ENCODE measurements at places on chromosomes 1 and 21.

DNA sequence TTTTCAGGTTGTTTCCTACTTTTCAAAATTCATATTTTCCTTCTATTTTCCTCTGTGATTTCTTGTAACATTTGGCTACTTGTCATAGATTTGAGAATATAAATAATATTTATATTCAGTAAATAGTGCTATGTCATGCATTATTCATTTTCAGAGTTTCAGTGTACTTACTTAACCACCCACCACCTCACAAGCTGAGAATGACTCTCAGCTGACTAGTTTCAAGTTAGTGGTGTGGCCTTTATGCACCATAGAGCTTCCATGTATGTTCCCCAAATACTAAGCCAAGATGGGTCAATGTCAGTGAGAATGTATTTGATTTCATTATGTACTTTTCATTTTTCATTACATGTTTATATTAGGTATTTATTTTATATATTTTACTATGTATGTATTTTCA lies 56.9 kb upstream of the RGS1 start:
- DNase-seq: no peak

DNA sequence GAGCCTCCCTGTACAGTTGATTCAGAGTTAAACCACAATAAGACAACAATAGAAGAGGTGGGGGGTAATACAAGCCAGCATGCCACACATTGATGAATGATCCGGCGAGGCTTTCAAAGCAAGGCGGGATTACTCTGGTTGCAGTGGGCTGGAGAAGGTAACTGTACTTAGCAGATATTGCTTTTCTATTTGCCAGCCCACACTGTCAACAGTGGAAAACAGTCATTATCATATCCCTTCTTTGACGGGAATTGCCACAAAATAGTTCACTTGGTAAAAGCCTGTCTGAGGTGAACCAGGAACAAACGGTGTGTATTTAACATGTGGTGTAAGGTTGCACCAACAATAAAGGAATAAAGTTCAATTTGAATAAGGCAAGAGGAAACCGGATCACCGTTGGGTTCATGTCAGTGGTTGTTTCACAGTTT lies 5.8 kb upstream of the KCNJ15 start:
- no peak for DNase-seq

DNA sequence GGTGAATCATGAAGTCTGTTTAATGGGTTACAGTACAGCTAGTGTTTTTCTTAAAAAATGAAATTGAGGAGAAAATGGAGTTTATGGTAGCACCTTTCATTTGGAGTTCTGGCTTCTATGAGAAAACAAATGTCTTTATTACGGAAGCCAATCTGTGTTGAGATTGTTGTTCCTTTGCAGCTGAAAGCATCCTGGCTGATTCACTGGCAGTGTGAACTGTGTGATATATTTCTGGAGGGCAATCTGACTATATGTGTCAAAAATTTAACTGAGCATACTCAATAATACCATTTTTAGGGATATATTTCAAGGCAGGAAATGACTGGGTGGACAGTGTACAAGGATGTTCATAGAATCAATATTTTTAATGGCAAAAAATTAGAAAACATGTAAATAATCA lies 46.6 kb upstream of the LYST start:
- DNase-seq: no peak

DNA sequence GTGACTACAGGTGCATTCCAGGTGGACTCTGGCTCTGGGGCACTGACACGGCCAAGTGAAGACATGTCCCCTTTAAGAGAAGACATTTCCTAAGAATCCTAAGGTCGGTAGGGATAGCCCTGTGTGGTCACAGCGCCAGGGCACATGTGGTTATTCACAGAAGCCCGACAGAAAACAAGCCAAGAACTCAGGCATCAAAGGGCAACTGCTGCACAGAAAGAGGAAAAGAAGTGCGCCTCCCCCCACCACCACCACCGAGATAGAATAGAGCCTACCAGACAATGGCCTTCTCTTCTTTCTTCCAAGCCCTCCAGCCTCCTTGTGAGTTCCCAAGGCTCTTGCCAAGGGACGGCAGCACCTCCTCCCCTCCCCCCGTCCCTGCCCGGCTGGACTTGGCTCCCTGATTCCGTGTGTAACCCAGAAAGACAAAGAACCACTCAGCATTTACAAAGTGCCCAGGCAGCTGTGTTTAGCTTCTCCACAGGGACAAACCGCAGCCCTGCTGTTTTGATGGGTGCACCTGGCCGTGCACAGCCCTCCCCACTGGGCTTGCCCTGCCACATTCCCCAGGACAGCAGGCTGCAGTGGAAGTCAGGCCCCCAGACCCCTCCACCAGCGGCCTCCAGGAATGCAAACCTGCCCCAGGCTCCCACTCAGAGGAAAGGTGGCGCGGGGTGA lies 30.2 kb downstream of the TMPRSS2 start:
- DNase-seq: no peak

- DNase-seq: no peak
Observed at GRCh38 chr1:33137800-33138199, 44.0 kb downstream of the TRIM62 start.

DNA sequence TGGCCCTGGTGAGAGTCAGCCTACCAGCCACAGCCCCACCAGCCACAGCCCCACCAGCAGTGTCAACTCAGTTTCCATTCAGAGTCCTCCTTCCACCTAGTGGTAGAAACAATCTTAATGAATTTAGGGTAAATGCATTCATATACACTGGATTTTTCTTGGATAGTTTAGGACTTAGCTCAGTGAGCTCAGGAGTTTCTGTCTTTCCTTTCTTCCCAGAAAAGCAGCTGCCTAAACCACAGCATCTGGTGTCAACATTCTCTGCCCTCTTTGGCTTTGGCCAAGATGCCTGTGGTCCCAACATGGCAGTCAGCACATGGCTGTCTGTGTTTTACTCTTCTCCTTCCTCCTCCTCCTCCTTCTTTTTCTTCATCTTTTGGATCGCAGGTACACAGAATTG lies 94.0 kb downstream of the CLIC6 start:
- no peak for DNase-seq

DNA sequence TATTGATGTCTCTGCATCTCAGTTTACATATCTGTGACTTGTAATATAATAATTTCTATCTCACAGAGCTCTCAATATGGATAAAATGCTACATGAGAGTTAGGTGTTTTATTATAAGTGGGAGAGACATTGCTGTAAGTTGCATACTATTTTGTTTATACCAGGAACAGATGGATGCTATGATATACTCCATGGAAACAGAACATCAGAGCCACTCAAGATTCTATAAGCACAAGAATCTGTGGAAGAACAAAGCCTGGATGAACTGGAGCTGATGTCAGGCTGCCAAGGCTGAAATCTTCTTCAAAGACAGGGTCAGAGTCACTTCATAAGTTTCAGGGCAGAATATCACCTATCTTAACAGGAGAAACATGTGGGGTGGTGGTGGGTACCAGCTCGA lies 30.2 kb downstream of the DUSP10 start:
- no peak for DNase-seq

DNA sequence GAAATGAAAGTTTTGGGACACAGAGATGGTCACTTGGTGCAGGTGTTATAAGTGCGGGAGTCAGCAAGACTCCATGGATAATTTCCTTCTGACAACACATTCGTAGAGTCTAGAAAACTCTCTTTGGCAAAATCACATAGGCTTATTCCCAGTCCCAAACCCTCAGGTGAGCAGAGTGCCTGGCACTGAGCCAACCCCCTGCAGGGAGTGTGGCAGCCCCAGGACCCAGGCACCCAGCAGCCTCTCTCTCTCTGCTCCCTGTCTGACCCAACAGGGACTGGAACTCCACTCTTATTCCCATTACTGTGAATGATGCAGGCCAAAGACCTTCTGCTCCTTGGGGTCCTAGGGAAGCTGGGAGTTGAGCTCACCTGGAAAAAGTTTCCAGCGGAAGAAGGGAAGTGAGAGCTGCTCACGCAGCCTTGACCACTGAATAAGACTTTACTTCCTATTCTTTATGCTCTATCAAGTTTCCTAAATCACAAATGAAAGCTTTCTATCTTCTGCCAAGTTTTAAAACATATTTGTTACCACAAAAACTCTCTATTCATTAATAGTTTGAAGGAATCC lies 132.6 kb upstream of the ETV3 start:
- DNase-seq: no peak

- no peak for DNase-seq
Observed at GRCh38 chr1:203644661-203645510, 18.3 kb downstream of the ATP2B4 start.

All from activated T-helper 1 cell treated with Interleukin-2 at 50 U/mL for 16 hours (primary cell).